ENCODE measurements at places on chromosomes 6 and 20.

DNA sequence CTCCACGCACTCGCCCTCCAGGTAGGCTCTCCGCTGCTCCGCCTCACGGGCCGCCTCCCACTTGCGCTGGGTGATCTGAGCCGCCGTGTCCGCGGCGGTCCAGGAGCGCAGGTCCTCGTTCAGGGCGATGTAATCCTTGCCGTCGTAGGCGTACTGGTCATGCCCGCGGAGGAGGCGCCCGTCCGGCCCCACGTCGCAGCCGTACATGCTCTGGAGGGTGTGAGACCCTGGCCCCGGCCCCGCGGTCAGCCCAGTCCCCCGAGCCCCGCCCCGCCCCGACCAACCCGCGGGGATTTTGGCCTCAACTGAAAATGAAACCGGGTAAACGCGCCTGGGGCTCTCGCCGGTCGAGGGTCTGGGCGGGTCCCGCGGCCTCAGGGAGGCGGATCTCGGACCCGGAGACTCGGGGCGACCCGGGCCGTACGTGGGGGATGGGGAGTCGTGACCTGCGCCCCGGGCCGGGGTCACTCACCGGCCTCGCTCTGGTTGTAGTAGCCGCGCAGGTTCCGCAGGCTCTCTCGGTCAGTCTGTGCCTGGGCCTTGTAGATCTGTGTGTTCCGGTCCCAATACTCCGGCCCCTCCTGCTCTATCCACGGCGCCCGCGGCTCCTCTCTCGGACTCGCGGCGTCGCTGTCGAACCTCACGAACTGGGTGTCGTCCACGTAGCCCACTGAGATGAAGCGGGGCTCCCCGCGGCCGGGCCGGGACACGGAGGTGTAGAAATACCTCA lies 598 bp downstream of the HLA-B start:
- no peak for DNase-seq

DNA sequence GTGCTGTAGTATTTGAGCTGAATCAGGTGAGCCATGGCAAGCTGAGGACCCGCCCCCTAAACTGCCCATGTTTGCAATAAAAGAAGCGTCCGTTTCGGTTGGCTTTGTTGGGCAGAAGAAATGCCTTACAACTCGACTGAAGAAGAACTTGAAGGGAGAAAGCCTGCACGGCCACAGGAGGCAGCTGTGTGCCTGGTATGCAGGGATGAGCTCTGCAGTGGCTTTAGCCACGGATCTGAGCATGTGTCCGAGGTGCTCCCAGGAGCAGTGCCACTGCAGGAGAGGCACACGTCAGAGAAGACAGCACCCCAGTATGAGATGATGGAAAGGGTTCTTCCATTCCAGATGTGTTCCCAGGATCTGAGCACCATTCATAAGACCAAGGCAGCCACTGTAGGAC lies 23.5 kb downstream of the KIZ start:
- no peak for DNase-seq

- no peak for DNase-seq
Observed at GRCh38 chr6:20879526-20879925, 345.3 kb downstream of the CDKAL1 start.

GRCh38 chr6:154241581-154241980 lies 115.0 kb downstream of the IPCEF1 start:
- DNase-seq = no peak

DNA sequence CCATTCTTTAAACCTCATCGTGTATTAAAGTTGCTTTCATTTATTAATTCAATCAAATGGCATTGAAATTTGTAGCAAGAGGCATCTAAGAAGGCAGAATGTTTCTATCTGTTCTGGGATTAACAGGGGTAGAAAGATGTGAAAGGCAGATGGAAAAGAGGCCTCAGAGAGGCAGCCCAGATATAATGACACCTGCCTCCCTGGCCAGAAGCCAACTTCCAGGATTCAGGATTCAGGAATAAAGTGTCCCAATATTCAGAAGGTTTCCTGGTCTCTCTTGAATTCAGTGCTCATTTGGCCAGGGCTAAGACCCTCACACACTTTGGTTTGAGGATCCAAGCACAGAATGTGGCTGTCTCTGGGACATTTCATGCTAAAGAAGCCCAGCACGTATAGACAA lies 39.9 kb downstream of the HLA-B start:
- DNase-seq = no peak
